ENCODE measurements at places on chromosomes 1 and 21.
A peak's percentile ranks its signal among the peaks of the same experiment; 100 is the strongest.

- no peak for DNase-seq
Observed at GRCh38 chr1:26221094-26221493, 12.9 kb upstream of the CEP85 start.

GRCh38 chr1:151128800-151129199 is 17.6 kb downstream of the SEMA6C start:
- DNase-seq = no peak

- DNase-seq = peak; percentile 46
Observed at GRCh38 chr1:209106237-209106741, 477.2 kb upstream of the CAMK1G start.

GRCh38 chr1:2050793-2051682 is 827 bp downstream of the PRKCZ start:
- no peak for DNase-seq

DNA sequence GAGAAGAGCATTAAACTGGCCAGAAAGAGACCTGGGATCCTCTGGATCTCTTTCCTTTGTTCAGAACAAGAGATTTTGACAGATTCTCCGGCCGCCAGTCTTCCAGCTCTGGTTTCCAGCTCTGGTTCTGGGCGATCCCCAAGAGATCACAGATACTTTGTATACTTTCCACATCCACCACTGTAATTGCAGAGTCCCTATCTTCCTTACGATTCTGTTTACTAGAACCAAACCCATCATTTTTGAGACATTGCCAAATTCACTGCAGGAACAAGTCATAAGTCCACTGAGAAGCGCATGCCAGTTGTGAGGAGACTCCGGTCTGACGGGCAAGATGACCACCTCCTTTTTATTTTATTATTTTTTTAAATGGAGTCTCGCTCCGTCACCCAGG is 505.2 kb downstream of the SMYD3 start:
- no peak for DNase-seq

GRCh38 chr21:41555057-41555456 is 47.1 kb upstream of the TMPRSS2 start:
- no peak for DNase-seq

DNA sequence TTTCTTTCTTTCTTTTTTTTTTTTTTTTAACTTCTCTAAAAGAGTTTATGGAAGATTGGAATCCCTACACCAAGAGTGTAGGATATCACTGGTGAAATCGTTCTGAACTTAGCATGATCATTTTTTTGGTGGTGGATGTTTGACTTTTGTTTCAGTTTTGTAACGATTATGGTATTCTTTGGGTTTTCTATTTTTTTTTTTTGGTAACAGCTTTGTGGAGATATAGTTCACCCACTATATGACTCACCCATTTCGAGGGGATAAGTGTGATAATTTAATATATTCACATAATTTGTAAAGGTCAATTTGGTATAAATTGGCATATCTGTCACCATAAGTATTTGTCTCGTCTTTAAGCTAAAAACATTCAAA is 29.2 kb downstream of the AGPAT3 start:
- no peak for DNase-seq

DNA sequence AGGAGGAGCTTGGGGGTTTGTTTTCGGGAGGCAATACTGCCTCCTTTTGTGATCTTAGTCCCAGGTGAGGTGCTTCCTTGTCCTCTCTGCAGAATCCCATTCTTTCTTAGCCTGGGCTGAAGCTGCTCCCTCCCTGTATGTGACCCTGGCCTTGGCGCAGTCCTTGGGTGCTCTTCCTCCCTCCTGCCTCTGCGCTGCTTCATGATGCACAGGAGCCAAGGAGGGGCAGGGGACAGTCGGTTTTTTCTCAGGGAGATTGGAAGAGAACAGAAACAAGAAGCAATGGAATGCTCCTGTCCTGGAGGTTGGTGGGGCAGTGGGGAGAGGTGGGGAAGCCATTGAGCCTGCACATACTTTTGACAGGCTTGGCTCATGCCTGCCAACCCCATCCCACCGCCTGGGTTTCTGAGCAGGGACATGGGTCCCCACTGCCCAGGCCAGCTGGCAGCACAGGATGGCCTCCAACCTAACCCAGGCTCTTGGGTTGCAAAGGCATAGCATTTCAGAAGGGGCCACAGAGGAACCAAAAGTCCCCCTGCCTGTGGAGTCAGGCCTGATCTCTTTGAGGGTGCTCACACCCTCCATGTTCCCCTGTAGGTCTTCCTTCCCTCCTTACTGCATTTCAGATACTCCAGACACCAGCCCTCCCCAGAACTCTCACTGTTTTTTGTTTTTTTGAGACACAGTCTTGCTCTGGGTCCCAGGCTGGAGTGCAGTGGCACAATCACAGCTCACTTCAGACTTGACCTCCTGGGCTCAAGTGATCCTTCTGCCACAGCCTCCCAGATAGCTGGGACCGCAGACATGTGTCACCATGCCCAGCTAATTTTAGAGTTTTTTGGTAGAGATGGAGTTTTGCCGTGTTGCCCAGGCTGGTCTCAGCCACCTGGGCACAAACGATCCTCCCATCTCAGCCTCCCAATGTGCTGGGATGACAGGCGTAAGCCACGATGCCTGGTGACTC is 16.1 kb downstream of the IL6R start:
- no peak for DNase-seq

DNA sequence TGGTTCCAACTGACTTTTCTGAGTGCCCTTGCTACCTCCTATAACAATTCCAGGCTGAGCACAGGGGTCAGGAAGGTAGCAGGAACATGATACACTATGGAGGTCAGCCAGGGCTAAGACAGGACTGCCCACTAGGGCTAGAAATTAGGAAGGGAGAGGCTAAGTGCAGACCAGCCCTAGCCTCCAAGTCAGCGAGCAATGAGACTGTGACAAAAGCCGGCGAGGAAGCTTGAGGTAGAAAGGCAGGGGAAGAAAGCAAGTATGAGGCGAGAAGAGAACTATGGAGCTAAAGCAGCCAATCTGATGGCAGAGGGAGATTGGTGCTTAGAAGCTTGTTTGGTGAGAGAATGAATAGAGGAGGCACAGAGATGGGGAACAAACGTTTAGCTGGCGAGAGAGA is 4.7 kb downstream of the UROD start:
- DNase-seq = no peak

DNA sequence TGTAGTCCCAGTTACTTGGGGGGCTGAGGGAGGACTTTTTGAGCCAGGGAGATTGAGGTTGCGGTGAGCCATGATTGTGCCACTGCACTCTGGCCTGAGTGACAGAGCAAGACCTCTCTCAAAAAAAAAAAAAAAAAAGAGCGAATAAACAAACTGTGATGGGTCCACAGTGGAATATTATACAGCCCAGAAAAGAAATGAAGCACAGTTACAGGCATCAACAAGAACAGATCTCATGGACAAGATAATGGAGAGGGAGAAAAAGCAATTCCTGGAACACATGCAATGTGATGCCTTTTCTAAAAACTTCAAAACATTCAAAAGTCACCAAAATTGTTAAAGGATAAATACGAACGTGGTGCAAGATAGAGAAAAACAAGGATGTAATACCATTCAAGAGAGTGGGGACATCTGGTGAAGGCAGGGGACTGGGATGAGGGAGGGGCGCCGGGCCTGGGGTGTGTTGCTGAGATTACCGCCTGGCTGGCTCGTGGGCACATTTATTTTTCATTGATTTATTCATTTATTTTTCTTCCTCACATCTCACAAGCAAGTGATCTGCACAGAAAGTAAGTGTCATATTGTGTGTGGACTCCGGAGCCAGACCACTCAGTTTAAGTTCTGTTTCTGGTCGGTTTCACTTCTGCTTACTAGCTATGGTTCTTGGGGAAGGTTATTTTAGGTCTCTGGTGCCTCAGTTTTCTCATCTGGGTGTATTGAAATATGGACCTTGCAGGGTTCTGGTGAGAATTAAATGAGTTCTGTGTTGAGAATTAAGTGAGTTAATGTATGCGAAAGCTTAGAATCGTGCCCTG is 30.1 kb downstream of the ABCG1 start:
- DNase-seq = no peak

GRCh38 chr1:46380508-46380907 is 13.6 kb upstream of the FAAH start:
- DNase-seq = no peak

DNA sequence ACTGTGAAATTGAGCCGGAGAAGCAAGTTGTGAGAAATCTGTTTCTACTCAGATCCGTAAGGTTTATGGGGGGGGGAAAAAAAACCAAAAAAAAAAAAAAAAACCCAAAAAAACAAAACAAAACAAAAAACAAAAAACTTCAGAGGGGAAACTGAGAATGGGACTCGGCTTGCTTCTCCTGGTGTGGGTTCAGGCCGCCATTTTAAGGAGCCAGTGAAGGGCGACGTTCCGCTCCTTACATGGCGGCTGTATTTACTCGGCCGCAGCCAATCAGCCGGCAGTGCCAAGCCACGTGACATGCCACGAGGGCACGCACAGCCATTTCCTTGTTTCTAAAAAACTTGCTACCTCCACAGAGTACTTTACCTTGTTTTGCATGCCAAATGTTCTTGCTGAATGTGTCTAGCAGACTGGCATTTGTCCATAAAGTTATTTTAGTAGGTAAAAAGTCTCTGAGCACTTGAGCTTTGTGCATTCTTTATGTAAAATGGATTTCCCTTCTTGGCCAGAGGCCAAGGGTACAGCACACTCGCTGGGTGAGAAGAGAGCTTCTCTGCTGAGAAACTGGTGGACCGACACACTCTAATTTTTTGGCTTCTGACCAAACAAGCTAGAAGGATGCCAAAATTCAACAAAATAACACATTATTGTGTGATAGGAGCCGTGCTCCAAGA is 101.8 kb downstream of the NFIA start:
- no peak for DNase-seq

- DNase-seq = no peak
Observed at GRCh38 chr1:80523861-80524260, 1276.9 kb upstream of the ADGRL2 start.

DNA sequence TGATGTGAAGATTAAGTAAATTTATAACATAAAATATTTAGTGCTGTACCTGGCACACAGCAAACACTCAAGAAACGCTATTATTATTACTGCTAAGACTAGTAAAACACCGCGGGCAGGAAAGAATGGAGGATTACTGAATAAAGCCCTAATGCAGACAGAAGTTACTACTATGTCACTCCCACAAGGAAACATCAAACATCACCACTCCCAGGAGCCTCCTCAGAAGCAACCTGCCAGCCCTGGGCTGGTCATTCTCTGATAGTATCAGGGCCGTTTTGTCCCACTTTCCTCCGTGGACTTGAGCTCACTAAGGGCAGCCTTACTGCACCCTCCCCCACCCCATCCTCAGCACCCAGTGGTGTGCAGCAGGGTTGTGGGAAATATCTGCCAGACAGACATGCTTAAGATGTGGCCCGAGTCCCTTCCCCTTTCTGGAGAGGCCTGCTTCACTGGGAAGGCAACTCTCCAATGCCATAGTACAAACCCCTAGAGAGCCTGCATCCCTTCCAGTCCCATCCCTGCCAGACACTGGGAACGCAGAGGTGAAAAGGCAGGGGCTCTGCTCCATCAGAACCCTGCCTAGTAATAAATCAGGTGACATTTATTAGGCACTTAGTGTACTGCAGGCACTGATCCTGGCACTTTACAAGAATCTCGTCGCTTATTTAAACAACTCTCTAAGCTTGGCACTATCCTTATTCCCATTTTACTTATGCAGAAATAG is 41.7 kb upstream of the ECE1 start:
- DNase-seq = no peak

GRCh38 chr1:112466078-112466660 is 42.6 kb upstream of the WNT2B start:
- peak; percentile 93 for DNase-seq

DNA sequence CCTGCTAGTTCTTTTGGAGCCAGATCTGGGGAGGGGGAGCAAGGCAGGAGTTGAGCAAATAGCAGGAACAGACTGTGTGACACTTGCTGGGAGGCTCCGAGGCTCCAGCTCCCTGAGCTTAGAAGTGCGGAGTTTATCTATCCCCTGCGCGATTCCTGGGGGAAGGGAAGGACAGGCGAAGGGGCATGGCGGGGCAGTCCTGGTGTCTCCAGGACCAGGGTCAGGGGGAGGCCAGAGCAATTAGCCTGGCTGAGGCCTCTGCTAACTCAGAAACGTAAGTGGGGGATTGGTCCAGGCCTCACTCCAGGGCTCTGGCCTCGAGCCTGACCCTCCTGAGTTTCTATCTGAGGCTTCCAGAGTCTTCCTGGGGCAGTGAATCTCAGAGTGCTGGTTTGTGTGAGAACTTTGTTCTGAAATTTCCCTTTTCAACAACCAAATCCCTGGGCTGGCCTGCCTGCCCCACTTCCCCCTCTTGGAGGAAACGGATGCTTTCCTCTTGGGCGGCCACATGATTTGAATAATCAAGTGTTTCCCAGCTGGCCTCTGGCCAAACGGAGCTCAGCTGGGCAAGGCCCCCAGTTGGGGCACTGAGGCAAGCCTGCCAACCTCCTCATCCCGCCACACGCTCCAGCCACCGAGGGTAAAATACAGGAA is 15.6 kb downstream of the ALPL start:
- no peak for DNase-seq

- DNase-seq = no peak
Observed at GRCh38 chr1:86441581-86441980, 17.6 kb downstream of the CLCA2 start.

GRCh38 chr1:164969253-164969652 is 387.3 kb downstream of the LMX1A start:
- DNase-seq = no peak

GRCh38 chr1:94753171-94753972 is 66.8 kb upstream of the SLC44A3 start:
- DNase-seq = no peak

GRCh38 chr1:171581766-171582165 is 40.3 kb upstream of the MYOCOS start:
- DNase-seq = no peak

DNA sequence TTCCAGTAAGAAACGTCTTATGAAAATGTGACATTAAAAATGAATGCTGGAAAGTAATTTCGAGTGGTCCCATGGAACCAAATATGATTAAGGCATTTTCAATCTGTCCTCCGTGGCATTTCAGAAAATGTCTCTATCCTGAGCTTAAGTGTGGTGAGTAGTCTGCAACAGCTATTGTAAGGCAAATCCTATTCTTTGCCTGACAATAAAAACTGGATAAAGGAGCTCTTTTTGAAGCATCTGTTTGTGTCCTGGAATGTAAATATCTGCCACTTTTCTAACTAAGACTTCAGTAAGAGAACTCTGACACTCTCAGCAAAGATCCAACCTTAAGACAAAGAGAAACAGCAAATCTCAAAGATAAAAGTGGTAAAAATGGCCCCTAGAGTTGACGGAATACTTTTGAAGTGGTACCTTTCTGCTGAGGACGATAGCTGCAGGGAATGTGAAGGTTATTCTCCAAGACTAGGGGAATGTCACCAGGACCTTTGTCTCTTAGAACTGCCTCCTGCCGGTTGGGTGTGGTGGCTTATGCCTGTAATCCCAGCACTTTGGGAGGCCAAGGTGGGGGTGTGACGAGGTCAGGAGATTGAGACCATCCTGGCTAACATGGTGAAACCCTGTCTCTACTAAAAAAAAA is 486.7 kb upstream of the ZP4 start:
- DNase-seq = no peak

Measured in NCI-H82 (cell line).